ENCODE measurements at places on chromosomes 7 and 10.

DNA sequence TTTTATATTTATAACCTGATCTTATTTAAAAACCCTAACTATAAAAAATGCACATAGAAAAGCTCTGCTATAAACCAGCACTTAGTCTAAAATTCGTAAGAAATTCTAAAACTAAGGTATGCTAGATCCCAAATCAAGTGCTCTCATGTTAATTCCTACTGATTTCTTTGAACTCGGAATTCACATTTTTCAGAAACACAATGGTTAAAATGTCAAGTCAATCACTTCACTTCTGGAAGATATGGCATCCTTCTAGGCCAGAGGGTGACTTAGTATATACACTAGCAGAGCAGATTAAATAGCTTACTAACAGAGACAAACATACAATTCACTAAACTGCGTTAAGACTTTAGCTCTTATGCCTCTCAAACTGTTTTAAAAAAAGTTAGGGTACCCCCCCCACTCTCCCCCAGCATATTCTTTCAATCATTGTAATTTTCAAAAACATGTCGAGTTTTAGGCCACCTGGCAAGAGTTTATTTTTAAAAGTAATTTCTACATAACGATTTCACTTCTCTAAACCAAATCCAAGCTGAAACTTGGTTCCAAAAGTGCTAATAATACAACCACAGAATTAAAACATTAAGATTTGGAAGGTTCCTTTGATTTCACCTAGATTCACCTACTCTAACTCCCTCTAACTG lies 129.4 kb downstream of the NRBF2 start:
- no peak for DNase-seq

GRCh38 chr10:100562008-100562672 lies 26.4 kb downstream of the HIF1AN start:
- DNase-seq = peak; percentile 83

GRCh38 chr10:123512901-123513775 lies 153.0 kb upstream of the GPR26 start:
- no peak for DNase-seq

DNA sequence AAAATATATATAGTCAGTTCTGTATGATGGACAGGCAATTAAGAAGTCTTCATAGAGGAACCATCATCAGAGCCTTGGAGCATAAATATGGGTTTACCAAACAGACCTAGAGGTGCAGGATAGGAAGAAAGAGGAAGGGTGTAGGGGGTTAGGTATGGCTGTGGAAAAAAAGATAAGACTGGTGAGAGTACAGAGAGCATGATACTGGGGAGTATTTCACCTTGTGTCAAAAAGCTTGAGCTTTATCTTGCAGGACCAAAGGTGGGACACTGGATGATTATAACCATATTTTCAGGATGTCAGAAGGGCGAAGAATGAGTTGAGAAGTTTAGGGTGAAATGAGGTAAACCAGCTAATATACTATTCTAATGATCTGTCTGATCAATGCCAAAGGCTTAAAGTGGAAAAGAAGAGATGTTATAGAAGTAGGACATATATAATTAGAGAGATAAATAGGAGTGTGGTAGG lies 54.6 kb downstream of the MRPL32 start:
- no peak for DNase-seq

DNA sequence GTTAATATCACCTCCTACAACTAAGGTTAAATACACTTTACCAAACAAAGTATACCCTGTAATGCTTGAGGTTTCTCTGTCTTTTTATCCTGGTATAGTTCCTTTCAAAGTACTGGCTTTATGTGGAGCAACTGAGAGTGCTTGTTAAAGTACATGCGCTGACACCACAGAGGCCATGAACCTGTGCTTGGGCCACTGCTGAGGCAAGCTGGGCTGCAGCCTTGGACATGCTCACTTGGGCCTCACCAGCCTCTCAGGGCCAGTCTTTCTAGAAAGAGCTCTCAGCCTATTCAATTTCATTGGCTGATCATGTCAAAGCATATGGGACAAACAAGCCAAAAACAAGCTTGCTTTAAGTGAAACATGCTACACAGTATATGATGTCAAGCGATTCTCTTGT lies 126.1 kb upstream of the DNAJB12 start:
- DNase-seq = no peak

DNA sequence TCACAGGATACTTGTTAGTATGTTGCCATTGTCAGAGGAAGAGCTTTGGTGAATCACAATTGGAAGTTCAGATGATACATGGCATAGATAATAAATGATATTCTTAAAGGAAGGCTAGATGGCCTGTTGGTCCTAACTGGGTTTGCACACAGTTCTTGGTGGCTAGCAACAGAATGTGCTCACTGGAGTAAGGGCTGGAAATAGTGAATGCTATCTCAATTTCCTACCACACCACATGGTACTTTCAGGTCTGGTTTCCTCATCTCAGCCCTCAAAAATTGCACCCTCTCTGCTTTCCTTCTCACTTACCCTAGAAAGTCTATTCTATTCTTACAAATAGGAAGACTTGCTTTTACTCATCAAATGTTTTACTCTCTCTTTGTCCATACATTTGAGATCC lies 622.5 kb downstream of the ANKRD7 start:
- no peak for DNase-seq

- DNase-seq = no peak
Measured at GRCh38 chr10:125263551-125263950, 103.2 kb upstream of the CTBP2 start.

DNA sequence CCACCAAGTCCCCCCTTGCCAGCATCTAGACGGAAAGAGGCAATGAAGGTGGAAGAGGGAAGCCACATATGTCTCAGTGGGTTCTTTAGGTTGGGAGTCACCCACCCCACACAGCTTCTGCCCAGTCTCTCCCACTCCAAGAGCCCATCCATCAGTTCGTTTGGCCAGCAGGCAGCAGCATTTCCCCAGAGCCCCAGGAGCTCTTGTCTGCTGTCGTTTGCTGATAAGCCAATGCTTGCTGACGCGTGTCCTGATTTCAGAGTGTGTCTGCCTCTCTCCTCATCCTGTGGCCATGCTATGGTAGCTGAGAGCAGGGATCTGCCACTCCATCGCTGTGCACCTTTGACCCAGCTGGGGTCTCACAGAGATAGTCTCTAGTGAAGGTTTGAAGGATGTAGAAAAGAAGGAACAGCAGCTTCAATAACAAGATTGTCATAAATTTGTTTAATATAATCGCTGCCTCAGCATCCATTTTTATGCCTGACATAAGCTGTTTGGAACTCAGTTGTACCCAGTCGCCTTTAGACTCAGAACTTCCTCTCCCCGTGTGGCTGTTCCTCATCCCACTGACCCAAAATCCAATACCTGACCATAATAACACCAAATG lies 39.4 kb upstream of the GDF10 start:
- peak; percentile 49 for DNase-seq

DNA sequence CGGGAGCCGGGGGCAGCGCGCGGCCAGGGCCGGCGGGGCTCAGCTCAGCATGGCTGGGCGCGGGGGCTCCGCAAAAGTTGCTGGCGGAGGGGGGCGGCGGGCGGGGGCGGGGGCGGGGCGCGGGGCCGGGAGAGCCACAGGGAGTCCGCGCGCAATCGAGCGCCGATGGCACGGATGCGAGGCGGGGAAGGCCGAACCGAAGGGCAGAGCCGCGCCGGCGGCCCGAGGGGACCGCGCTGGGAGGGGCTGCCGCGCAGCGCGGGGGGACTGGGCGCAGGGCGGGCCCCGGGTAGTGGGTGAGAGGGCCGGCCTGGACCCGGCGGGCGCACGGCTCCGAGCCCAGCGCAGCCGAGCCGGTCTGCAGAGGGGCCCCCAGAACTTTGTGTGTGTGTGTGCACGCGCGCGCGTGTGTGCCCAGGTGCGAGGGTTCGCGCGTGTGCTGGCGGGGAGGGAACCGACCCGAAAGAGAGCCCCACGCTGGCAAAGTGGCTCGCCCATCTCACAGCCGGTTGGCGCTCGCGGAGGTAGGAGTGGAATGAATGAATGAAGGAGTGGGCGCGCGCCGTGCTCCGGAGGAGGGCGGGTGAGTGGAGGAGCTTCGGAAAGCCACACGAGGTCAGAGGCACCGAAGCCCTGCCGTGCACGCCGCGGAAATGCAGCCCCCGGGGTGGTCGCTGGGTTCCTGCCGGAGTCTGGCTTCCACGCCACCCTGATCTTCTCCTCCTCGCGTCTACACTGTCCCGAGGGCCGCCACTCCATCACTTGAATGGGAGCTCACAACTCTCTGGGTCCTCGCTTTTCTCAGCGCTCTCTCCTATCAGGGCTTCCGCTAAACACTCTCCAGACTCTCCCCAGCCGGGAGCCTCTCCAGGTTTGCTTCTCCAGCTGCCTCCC lies at the start of gene HIPK2:
HIPK2 (minus strand) TSS at position 51 of the 894 bp plus-strand sequence. CDS start 375 bp downstream, outside the sequence.
- peak; percentile 89 for DNase-seq

- no peak for DNase-seq
Measured at GRCh38 chr7:148014541-148014940, 576.0 kb upstream of the C7orf33 start.

- DNase-seq = no peak
Measured at GRCh38 chr7:158760936-158761335, 56.3 kb upstream of the NCAPG2 start.

- DNase-seq = no peak
Measured at GRCh38 chr10:103748020-103748419, 107.4 kb downstream of the SH3PXD2A start.

GRCh38 chr10:90504172-90504571 lies 353.7 kb downstream of the HTR7 start:
- DNase-seq = no peak

- DNase-seq = no peak
Measured at GRCh38 chr10:3484306-3485056, 300.5 kb downstream of the KLF6 start.

DNA sequence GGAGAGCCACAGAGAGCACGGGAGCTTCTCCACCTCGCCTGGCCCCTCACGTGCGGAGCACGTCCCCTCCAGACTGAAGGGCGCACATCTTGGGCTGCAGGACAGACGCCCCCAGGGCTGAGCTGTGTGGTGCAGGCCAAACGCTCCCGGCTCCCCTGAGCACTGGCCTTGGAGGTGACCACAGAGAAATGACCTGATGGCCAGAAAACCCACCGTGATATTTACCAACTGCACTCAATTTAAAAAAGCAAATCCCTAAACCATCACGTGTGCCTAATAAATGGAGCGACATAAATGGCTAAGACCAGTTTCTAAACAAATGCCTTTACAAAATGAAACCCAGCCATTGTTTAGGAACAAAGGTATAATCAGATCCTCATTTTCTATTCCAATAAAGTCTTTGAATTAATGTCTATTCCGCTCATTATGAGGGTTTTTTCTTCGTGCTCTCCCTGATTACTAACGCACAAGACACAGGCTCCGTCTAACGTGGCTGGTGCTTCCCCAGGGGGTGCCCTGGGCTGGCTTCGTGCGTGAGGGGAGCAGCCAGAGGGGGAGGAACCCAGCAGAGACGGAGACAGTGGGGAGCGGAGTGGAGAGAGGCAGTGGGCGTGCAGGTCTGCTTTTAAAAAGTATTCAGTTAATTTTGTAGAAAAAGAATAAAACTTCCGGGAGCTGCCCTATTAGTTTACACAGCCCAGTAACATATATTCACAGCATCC lies 190.3 kb downstream of the DNAJB6 start:
- DNase-seq = peak; percentile 8

- DNase-seq = no peak
Measured at GRCh38 chr7:21355406-21355874, 72.4 kb upstream of the SP4 start.

DNA sequence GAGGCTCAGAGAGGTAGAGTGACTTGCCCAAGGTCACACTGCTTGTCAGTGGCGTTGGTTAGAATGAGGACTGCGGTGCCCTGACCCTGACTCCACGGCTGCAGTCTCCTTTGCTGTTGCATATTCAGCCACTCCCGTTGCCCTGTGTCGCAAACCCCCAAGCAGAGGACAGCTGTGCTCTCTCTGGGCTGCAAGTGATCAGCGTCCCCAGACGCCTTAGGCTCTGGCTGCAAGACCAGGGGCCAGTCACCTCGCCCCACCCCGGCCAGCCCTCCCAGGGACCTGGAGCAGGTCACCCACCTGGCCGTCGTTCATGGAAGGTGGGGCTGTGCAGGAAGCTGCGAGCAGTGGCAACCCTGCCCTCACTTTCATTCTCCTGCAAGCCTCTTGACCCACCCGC lies 51.7 kb upstream of the NANOS1 start:
- no peak for DNase-seq

DNA sequence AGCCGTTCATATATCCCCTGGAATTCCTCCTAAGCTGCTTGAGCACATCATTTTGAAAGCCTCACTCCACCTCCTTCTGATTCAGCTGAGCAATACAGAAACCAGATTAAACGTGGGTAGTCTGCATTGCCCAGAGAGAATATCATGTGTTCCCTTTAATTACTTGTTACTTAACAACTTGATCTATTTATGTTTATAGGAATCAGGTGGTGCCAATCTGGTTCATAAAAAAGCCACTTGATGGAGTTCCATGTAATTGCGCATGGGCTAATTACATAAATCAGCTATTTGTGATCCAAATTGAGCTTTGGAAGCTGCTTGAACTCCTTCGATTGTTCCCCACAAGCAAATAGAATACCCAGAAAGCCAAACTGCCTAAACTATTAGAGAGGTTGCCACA lies 114.7 kb upstream of the ADCY1 start:
- DNase-seq = no peak

GRCh38 chr10:22389856-22390589 lies 44.7 kb downstream of the SPAG6 start:
- DNase-seq = no peak

- no peak for DNase-seq
Measured at GRCh38 chr7:103569621-103570305, 123.8 kb upstream of the SLC26A5 start.

- DNase-seq = no peak
Measured at GRCh38 chr10:34135515-34135914, 679.6 kb downstream of the PARD3 start.

GRCh38 chr10:3353235-3353634 lies 180.7 kb upstream of the PITRM1 start:
- no peak for DNase-seq

DNA sequence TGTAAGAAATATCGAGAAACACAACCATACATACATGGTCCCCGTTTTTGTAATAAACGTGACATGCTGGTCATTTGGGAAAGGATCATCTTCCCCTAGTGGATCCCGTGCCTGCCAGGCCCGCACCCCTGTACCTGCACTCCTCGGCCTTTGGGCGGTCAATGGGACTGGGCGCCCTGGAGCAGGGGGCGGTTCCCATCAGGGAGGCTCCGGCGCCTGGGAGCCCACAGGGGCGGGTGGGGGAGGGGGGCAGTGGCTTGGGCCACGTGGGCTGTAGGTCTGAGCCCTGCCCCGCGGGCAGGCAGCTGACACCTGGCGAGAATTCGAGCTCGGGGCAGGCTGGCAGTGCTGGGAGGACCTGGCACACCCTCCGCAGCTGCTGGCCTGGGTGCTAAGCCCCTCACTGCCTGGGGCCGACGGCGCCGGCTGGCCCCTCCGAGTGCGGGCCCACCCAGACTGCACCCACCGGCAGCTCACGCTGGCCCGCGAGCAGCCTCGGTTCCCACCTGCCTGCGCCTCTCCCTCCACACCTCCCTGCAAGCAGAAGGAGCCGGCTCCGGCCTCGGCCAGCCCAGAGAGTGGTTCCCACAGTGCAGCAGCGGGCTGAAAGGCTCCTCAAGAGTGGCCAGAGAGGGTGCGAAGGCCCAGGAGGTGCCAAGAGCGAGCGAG lies 361.6 kb upstream of the GRM3 start:
- no peak for DNase-seq

GRCh38 chr10:11057994-11058393 lies 40.3 kb downstream of the CELF2 start:
- no peak for DNase-seq

GRCh38 chr10:6574664-6575176 lies 5.4 kb downstream of the PRKCQ start:
- no peak for DNase-seq

Measured in glutamatergic neuron (in vitro differentiated cells).